Stimulated activated CD4-positive, alpha-beta T cell treated with anti-CD3 and anti-CD28 coated beads, Interleukin-1b, Interleukin-23, amount 100 ng/mL, for 48 hours (primary cell): ENCODE measurements at places on chromosomes 5 and 9.
A peak's percentile ranks its signal among the peaks of the same experiment; 100 is the strongest.

DNA sequence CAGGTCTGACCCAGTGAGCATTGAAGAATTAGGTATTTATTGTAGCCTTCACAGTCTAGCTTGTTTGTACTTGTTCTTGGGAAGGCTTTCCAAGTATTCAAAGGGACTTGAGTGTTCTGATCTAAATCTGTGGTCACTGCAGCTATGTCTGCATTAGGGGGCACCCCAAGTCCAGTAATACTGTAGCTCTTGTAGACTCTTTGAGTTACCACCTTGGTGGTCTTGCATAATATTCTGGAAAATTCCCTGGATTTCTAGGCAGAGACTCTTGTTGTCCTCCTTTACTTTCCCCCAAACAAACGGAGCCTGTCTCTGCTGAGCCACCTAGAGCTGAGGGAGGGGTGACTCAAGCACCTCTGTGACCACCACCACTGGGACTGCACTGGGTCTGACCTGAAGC is 149.5 kb upstream of the DHFR start:
- DNase-seq = no peak

DNA sequence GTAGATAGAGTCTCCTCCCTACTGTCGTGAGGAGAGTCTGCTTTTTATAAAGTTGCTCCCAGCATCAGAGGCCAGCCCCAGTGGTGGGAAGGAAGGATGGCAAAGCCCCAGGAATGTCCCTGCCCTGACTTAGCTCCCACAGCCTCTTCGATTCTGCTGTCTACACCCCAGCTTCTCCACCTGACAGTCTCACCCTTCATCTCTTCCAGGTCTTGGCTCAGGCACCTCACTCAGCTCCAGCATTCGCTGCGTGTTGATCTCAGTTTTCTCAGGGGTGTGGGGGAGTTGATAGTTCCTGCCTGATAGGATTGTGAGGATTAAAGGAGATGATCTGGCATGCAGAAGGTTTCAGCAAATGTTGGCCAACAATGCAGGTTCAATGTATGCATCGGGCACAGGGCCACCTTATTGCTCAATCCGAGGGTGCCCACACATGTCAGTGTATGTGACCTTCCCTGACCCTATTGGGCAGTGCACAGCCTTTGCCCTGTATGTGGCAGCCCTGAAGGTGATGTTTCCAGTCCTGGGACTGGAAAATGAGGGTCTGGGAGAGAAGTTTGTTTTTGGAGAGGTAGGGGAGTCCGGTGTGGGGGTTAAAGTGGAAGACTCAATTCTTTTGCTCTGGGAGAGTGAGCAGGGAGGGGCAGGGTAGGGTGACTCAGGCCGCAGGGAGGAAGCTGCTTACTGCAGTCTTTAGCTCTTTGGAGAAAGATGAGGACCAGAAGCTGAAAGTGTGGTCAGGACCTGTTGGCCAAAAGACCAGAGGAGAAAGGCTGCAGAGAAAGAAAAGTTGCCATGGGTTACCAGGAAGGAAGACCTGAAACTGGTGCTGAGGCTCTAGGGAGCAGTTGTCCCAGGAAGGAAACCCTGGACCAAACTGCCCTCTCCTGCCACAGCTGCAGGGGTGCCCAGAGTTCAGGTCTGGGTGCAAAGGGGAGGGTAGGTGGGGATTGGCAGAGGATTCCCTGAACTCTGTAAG is 153.2 kb downstream of the MACROH2A1 start:
- DNase-seq = no peak

DNA sequence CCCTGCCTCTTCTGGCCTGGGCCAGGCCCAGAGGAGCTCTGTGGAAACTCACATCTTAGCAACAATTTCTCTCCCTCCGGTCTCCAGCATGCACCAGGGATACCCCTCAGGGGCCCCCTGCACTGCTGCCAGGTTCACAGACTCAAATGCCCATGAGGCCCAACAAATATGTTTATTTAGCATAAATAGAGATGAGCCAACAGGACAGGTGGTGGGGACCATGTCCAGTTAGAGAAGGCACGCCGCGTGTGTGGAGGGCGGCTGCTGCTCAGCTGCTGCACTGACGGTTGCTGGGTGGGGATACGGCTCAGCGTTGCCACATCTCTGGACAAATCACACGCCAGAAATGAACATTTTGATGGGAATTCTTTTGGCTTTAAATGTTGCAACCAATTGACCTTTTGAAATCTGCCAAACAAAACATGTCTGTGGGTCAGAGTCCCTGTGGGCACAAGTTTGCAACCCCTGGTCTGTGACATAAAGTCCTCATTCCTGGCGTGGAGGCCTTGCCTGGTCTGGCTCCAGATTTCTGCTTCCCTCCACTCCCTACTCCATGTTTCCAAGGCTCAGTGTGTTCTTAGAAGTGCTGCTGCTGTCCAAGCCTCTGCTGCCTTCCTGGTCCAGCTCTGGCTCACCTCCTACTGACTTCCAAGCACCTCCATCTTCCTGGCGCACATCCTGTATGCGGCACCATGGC is 88.9 kb downstream of the AMBP start:
- no peak for DNase-seq

DNA sequence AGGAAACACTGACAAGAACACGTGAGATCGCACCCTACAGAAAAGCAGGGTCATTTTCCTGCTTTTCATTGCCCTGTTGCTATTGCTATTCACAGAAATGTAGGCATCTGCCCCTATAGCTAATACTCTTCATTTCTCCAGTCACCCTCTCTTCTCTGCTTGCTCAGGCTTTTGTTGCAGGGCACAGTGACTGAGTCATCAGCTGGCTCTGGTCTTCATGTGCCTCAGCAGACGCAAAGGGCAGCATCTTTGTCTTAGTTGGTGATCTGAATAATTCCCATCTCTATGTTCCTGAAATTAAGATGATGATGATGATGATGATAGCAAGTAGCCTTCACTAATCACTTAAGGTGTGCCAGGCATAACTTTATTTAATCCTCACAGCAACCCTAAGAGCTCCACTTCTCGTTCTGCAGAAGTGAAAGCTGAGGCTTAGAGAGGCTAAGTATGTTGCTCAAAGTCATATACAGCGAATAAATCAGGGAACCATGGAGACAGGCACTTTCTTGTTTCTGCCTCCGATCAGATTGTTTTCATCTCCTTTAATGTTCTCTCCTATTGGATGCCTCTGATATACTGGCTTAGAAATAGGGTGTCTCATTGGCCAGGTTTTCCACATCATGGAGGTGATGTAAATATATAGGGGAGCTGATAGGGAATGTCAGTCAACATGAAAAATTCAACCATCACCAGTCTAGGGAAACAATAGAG is 133.0 kb upstream of the STK32A start:
- no peak for DNase-seq

- no peak for DNase-seq
Measured at GRCh38 chr5:54904425-54904824, 81.0 kb downstream of the ESM1 start.

GRCh38 chr5:21823076-21823574 is 1030.0 kb downstream of the CDH12 start:
- no peak for DNase-seq

GRCh38 chr9:136092353-136092650 is 2.8 kb downstream of the NACC2 start:
- DNase-seq = no peak

DNA sequence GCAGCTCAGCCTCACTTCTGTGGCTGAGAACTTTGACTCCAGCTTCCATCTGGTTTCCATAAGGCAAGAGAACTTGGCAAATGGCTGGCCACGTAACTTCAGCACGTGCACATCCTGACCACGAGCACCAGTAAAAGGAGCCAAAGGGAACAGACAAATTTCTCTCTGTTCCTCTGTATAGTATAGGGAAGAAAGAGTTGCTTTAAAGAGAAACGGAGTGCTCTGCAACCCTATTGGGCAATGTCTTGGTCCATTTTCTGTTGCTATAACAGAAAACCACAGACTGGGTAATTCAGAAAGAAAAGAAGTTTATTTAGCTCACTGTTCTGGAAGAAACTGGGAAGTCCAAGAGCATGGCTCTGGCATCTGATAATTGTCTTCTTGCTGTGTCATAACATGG is 558.7 kb downstream of the ACTL7B start:
- DNase-seq = no peak

- DNase-seq = no peak
Measured at GRCh38 chr5:7094626-7095025, 301.3 kb upstream of the ADCY2 start.

- no peak for DNase-seq
Measured at GRCh38 chr9:112819635-112820496, 69.3 kb downstream of the SNX30 start.

DNA sequence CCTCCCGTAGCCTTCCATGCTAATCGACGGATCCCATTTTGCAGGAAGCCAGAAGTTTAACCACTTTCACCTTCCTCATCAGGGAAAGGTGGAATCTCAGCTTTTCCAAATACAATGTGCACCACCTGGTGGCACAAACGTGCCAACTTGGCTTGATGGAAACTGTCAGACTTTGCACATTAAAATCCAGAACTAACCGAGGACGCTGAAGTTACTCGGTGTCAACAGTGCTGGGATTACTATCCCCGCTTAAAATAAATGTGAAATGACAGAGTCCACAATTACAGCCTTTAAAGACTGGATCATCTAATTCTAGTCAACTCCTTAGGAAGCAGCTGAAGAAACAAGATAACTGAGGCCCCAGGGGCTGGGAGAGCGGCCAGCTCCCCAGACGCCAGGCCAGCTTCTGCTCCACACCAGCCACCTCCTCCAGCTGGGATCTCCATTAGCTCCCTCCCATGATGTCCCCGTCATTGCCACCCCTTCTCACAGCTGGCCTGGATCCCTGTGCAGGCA is 50.1 kb upstream of the RETREG1 start:
- no peak for DNase-seq

GRCh38 chr5:112329419-112330090 is 89.5 kb downstream of the EPB41L4A start:
- DNase-seq = no peak

GRCh38 chr5:179762781-179763176 is 30.2 kb downstream of the MAML1 start:
- DNase-seq = no peak

- no peak for DNase-seq
Measured at GRCh38 chr9:109802491-109802890, 22.5 kb downstream of the PALM2AKAP2 start.

DNA sequence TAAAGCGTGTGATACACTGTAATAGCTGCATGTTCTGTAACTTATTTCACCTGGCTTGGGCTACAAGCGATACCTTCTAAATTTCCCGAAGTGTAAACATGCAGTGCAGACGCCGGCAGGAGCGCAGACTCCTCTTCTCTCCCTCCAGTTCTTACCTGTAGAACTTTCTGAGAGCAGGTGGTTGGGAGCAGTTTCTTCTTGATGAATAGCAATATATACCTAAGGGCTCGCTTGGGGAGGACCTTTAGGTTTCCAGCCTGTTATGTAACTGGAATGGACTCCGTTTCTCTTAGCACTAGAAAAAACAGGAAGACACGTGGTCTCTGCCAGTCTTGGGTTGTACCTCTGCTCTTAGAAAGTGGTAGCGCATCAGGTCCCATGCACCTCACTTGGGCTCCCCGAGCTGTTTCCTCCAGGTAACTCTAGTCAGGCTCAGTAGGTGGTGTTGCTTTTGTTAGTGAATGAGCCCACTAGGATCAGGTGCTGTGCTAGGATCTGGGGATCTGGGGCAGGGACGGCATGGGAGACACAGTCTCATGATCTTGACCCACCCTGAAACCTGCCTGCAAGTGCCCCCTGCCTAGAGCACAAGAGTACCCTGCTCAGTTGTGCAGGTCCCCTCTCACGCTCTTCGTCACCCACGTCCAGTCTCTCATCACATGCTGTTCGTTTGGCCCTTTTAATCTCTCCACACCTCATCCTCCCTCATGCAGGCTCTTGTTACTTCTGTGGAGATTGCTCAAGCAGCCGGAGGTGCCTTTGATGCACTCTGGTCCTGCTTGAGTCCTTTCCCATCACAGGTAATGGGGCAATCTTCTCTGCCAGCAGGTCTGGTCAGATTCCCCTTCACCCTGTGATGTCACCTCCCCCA is 2.8 kb downstream of the TENT4A start:
- no peak for DNase-seq

DNA sequence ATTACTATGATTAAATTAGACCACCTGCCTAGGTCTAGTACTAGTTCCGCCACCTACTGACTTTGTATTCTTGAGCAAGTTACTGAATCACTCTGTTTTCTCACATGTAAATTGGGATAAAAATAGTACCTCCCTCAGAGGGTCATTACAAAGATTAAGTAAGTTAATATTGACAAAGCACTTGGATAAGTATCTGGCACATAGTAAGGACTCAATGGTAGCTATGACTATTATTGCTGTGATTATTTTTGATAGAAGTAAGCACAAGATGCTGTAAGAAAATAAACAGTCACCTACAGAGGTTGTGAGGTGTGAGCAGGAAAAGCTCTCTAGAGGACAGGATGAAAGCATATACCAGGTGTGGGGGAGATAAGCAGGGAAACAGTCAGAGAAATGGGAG is 173.1 kb upstream of the PAPPA start:
- no peak for DNase-seq

- DNase-seq = no peak
Measured at GRCh38 chr5:67115246-67115645, 81.4 kb downstream of the CD180 start.

- no peak for DNase-seq
Measured at GRCh38 chr9:79257790-79258351, 313.9 kb upstream of the TLE4 start.

- no peak for DNase-seq
Measured at GRCh38 chr9:124784509-124784908, 7.6 kb downstream of the OLFML2A start.

GRCh38 chr5:96687812-96688453 is 25.8 kb downstream of the CAST start:
- DNase-seq = no peak

GRCh38 chr5:74402553-74402952 is 238.0 kb downstream of the ENC1 start:
- DNase-seq = no peak

DNA sequence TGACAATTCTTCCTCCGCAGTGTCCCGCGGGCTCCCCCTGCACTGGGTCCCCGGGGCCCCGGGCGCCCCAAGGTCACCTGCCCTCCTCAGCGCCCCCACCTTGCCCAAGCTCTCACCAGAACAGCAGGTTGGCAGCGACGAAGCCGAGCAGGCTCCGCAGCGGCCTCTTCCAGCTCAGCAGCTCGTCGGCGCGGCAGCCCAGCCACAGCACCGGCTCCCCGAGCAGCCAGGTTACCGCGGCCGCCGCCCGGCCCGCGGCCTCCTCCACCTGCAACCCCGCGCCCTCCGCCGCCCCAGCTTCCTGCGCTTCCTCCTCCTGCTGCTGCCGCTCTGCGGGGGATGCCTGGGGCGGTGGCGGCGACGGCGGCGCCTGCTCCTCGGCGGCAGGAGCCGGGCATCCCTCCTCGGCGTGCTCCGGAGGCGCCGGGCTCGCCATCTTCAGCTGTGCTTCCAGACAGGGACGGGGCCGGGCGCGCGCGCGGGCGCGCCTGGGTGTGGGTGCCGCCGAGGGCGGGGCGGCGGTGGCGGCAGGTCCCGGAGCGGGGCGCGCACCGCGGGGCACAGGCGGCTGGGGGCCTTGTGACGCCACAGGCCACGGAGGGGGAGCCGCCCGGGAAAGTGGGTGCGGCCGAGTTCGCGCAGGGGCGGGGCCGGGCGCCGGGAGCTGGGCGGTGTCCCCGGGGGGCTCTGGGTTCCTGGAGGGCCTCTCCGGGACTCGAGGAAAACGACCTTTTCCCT is at the start of gene RETREG1:
TSS of gene RETREG1 (minus strand) at position 462 of the 738 bp plus-strand sequence. CDS start at position 436, 26 bp downstream.
- peak; percentile 79 for DNase-seq

GRCh38 chr9:78714576-78714975 is 417.7 kb downstream of the PSAT1 start:
- DNase-seq = no peak

- no peak for DNase-seq
Measured at GRCh38 chr5:378976-379742, 57.6 kb downstream of the AHRR start.

- DNase-seq = no peak
Measured at GRCh38 chr5:178740181-178740557, 9.7 kb upstream of the ZNF354A start.
